Activated CD4-positive, alpha-beta T cell treated with anti-CD3 and anti-CD28 coated beads for 48 hours (primary cell): ENCODE measurements at places on chromosomes 7 and 10.

- DNase-seq, result no peak
Measured at GRCh38 chr10:64830869-64831268, 1309.7 kb downstream of the REEP3 start.

- DNase-seq, result no peak
Measured at GRCh38 chr10:61284222-61284890, 168.8 kb downstream of the TMEM26 start.

- no peak for DNase-seq
Measured at GRCh38 chr7:30202671-30203070, 67.9 kb downstream of the MTURN start.

DNA sequence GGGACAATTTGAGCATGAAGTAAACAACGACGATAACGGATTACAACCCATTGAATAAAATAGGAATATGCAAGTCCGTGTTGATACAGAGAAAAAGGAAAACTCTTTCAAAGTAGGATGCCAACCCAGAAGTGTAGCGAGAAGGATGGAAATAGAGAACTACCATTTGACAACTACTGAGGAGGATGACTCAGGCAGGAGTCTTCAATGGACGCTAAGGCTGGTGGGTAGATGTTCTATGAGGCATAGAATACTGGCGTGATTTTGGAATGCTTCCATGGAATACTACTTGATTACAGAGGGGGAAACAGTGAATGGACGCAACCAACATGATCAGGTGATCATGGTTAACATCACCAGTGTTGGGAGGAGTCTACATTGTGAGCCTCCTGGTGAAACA is 828 bp upstream of the CFAP70 start:
- no peak for DNase-seq

DNA sequence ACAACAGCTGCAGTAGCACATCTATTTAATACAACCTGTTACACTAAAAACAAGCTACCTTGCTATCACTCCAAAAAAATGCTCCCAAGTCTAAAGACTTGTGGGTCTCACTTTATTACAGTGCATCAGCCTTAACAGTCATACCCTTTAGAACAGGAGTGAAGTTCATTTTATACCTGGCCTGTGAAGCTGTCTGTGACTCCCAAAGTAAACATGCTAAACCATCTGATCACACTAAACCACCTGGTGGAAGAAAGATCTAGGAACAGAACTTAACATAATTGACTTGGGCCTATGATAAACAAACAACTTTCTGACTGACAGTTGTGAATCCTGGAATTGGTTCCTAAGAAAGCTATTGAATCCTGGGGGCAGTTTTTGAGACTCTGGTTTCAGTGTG is 80.9 kb upstream of the ATP6V0A4 start:
- DNase-seq, result no peak

DNA sequence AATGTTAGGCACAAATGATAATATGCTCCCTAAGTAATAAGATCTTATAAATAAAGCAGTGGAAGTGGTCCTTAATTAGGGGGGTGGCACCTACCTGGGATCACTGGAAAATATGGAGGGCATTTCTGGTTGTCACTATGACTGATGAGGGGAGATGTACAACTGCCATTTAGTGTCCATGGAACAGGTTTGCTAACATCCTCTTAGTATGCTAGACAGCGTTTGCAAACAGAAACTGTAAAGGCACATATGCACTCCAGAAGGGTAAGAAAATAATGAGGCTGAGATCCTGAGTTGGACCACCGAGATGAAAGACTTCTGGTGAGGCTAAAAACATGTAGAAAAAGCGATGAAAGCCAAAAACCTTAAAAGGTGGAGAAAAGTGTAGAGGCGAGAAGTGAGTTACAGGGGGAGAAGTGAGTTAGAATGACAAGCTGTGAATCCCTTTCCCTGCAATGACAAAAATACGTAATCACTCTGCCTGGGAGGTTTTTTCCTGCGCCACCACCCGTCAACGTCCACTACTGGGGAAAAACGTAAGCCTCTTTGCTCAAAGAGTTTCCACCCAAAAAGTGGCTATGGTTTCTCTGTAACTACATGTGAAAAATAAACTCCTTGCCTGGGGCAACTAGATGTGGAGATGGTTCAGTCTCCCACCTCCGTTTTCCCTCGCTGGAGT is 767 bp downstream of the KRIT1 start:
- no peak for DNase-seq

GRCh38 chr10:79979976-79980687 is 31.2 kb upstream of the SFTPD start:
- DNase-seq, result no peak

- no peak for DNase-seq
Measured at GRCh38 chr7:76023002-76023401, 24.8 kb downstream of the STYXL1 start.

- DNase-seq, result no peak
Measured at GRCh38 chr7:135233570-135233969, at the start of gene STRA8. Gene STRA8, plus strand, starts transcription at chr7:135233838. Its CDS starts 6,687 bp downstream, at chr7:135240525.

DNA sequence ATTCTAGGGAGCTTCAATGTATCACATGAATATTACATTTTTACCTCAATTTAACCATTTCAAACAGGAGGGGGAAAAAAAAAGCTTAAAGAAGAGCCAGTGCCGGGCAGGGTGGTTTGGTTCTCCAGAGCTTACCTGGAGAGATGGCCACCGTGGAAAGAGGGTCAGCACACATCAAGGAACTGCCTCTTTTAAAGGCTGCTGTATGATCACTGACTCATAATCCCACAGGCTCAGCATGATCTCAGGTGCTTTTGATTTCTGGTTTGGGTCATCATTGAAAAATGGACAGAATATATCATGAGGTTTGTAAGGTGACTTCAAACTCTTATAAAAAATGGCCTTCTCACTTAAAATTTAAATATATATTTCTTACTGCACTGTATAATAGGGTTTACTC is 67.5 kb upstream of the MDFIC start:
- no peak for DNase-seq

- DNase-seq, result no peak
Measured at GRCh38 chr7:140391634-140392033, 6.7 kb downstream of the SLC37A3 start.

- no peak for DNase-seq
Measured at GRCh38 chr7:33998476-33998875, 93.1 kb downstream of the BMPER start.

GRCh38 chr10:60572511-60573194 is 183.0 kb upstream of the ANK3 start:
- DNase-seq, result peak; percentile 58

DNA sequence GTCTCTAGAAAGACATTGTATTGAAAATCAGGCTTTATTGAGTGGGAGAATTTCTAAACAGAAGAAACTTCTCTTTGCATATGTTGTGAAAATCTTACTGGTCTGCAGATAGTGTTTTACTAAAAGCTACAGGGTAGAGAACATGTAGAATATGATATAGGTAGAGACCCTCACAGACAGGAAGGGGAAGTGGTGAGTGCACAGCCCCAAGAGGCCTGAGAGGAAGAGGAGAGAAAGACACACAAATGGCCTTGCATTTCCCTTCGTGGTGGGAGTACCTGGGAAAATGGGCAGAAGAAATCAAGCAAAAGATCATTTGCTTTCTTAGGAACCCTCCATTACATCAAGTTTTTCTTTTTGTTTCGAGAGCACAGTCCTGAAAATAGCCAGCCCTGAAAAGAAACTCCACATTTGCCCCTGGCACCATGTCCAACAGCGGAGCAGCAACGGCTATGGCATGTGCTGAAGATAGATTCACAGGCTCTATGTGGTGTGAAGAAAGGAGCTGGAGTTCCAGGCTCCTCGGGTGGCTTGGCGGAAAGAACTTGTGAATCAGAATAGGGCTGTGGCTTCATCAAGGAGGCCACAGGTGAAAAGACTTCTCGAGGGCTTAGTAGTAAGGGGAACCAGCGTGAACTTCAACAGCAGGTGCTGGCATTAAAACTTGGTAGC is 143.5 kb downstream of the CALCR start:
- DNase-seq, result no peak

DNA sequence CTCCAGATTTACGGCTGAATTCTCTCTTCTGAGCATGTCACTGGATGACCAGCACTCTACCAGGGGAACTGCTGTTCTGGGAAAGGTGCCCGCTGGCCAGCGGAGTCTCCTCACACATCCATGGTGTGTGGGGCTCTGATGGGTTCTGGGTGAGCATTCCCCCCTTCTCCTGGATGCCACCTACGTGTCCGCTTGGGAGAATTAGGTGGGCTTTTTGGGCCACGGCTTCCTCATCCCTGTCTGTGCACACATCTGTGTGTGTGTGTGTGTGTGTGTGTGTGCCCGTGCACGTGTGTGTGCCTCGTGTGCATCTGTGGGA is 163.0 kb downstream of the DNAJB6 start:
- no peak for DNase-seq

DNA sequence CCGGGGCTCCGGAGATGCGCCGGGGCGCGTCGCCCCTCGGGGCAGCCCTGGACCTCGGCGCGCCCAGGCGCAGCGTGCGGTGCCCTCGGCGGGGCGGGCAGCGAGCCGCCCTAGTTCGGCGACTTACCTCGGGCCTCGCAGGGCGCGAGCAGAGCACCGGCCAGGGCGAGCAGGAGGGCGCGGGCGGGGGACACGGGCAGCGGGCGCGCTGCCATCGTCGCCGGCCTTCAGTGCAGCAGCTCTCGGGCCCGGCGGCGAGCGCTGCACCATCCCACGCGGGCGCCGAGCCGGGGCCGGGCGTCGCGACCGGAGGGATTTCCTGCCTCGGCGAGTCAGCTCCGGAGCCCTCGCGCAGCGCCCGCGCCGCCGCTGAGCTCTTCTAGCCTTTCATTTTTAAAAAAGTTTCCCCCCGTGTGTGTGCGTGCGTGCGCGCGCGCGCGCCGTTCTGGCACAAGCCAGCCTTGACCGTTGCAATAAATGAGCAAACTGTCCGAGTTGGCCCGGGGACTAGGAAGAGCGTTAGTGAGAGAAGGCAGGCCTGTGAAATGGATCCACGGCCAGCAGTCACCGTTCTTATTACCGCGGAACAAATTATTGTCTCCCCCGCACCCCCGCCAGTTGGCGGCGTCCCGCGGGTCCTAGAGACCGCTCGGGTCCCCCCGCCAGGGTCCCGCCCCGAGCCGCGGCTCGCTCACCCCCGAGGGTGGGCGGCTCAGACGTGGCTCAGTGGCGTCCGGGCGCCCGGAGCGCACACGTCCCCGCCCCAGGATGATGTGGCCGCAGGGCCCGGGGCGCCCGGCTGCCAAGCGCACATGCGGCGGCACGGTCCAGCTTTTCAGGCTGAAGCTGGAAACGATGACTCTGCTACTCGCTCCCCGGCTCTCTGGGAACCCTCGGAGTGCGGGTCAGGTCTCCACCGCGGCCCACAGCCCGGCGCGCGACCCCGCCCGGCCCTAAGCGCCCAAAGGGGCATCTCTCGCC is at the start of gene ADAM12:
ADAM12 (minus strand) TSS at position 547 of the 981 bp plus-strand sequence; CDS start at position 215, 332 bp downstream.
- DNase-seq, result peak; percentile 27

DNA sequence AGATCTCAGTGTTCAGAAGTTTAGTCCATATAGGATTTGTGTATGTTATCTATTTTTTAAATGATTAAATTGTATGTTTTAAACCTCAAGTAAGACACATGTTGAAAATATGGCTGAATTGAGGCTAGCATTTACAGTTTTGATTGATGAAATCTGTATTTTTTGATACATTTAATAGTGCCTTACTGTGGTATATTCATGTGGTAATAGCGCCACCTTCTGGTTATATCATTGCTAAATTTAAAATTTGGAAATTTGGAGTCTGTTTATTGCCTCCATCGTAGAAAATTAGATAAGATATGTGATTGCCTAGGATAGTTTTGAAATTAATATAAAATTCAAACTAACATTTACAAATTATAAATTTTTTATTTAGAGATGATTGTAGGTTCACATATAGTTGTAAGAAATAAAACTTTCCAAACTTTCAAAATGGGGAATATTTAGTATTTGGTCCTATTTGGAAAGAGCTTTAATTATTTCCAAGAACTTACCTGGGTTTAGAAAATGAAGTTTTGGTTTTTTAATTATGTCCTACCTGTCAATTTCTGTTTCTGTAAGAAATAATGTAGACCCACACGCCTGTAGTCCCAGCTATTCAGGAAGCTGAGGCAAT is 19.1 kb upstream of the ARMS2 start:
- no peak for DNase-seq

- DNase-seq, result no peak
Measured at GRCh38 chr10:24984906-24985305, 31.1 kb downstream of the ENKUR start.

DNA sequence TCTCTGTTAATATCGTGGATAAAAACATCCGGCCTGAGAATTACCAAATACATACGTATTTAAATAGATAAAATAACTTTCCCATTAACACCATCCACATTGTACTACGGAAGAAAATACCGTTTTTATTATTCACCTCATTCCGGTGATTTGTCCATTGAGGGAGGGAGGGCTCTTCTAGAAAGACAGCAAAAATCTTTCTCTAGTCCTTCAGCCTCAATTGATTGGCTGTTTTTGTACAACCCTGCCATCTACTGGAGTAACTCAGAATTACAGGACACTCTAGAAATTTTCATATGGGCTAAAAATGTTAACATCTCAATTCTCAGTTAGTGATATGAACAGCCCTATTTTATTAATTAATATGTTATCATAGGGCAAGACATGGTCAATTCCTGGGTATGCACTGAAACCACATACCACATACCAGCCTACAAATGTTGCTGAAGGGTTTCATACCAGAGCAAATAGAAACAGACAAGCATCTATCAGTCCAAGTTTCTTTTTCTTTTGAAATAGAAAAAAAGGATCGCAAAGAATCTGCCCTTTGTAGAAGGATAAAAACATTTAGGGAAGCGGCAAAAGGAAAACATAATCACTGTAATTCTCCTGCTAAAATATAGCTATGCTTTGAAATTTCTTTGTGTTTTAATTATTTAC is 55.8 kb upstream of the CDCA7L start:
- peak; percentile 5 for DNase-seq

GRCh38 chr10:17561111-17561510 is 56.1 kb downstream of the HACD1 start:
- no peak for DNase-seq

- DNase-seq, result no peak
Measured at GRCh38 chr10:101812606-101813005, 5.6 kb downstream of the OGA start.

DNA sequence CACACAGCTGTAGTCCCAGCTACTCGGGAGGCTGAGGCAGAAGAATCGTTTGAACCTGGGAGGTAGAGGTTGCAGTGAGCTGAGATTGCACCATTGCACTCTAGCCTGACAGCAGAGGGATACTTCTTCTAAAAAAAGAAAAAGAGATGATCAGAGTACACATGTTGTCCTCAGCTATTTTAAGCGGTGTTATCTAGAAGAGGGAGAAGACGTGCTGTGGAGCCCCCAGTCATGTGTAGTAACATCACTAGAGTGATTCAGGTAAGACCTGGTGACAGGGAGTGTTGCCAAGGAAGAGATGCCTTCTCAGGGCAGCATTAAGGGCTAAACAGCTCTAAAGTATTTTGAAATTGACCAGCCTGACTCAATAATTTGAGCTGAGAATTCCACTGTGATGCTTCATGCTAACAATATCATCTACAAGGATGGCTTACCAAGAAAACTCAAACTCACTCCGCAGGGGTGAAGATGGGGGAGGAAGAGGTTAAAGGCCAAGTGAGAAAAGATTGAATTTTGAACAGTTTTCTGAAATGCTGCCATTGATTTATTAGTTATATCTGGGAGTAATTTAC is 97.4 kb downstream of the KLF6 start:
- no peak for DNase-seq

DNA sequence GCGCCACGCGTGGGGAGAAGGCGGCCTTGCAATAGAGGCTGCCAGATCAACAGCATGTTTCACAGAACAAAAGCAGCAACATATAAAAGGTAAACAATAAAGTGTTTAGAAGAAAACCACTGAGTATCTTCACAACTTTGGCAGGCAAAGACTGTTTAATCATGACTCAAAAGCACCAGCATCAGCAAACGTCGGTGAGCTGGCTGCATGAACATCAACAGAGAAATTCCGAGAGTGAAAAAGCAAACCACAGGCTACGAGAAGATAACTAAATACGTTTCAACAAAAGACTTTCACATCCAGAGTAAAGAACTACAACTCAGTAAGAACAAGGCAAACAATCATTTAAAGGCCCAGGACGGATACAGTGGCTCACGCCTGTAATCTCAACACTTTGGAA is 172.0 kb downstream of the MAD1L1 start:
- no peak for DNase-seq
